ENCODE measurements at places on chromosomes 12 and 14. TPM values are rescaled to one million over a fixed set of nuclear protein-coding genes. Genes with fewer than 3 reads are reported as not detected.

The PAX9 gene
- not detected for total RNA-seq

The METTL3 gene
- total RNA-seq: 22.9 TPM

The KRT79 gene
- total RNA-seq: not detected

The SERPINA12 gene
- not detected for total RNA-seq

The SMCO2 gene
- total RNA-seq: not detected
